ENCODE measurements at places on chromosomes 2 and 18.

DNA sequence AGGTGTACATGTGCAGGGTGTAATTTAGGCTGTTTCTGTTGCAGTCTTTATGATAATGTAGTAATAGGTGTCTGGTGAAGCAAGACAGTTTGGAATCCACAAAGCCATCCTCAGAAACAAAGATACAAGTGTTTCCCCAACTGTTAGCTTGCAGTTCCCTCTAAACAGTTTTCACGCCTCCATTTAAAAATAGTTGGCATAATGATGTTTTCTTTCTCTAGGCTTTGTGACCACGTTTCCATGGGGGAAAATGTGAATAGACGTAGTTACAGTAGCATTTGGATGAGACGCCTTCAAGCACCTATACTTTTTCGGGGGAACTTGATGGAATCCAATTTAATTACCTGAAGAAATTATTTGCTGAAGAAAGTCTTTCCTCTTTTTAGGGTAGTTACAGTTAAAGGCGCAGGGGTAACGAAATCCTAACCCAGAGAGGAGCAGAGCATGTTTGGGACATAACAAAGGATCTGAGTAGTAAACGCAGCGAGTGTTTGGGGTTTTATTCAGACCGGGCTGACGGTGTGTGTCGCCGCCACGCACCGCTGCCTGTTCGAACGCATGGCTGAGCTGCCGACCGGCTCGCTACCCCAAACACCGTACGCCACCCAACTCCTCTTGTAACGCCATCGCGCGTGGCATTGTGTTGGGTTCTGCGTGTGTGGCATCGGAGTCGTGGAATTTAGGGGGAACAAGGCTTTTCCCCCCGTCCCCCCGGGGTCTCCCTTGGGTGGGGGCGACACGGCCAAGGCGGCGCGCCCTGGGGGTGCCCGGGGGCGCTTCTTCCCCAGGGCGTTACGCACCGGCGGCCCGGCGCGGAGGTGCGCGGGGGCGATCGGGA is 681 bp upstream of the NRP2 start:
- no peak for DNase-seq

DNA sequence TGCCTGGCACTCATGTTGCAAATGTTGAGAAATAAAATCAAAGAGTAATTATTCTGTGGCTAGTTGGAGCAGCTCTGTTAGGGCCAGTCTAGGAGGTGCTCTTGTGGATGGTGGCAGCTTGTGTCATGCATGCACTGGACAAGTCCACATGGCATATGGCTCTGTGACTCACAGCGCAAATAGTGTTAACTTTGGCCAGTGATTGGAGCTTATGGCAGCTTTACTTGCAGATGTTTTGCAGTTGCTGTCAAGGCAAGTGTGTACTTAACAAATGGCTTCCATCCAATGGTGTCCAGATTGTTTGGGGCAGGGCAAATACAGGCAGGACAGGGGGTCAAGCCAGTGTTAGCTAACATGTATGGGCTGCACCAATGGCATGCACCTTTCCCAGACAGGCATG is 26.1 kb upstream of the TMX3 start:
- no peak for DNase-seq

GRCh38 chr18:77004555-77005380 is 127.8 kb downstream of the MBP start:
- DNase-seq: no peak

- DNase-seq: no peak
Measured at GRCh38 chr2:12514631-12515437, 201.9 kb upstream of the TRIB2 start.

DNA sequence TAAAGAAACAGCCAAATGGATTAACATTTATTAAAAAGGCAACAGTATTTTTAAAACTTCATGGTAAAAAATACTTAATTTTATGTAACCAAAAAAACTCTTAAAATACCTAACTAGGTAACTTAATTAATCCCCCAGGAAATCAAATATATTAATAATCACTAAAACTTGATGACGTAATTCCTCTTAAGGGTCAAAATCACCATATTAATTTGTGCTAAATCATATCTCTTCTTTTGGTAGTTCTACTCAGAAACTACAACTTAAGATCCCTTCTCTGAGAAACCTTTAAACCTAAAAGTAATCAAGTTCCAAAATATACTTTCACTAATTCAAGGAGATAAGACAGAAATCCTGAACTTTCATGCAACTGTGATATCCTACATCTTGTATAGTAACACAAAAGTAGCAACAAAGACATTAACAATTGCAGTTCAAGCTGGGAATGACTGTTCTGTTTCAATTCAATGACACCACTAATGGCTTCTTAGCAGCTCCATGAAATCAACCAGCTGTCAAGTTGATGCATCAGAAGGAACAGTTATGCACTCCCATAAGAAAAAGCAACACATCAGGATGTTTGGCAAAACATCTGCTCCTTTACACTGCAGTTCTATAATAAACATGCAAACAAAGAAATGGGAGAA is 4.0 kb downstream of the BAZ2B start:
- DNase-seq: no peak

- no peak for DNase-seq
Measured at GRCh38 chr2:138274421-138275291, 226.9 kb upstream of the SPOPL start.

DNA sequence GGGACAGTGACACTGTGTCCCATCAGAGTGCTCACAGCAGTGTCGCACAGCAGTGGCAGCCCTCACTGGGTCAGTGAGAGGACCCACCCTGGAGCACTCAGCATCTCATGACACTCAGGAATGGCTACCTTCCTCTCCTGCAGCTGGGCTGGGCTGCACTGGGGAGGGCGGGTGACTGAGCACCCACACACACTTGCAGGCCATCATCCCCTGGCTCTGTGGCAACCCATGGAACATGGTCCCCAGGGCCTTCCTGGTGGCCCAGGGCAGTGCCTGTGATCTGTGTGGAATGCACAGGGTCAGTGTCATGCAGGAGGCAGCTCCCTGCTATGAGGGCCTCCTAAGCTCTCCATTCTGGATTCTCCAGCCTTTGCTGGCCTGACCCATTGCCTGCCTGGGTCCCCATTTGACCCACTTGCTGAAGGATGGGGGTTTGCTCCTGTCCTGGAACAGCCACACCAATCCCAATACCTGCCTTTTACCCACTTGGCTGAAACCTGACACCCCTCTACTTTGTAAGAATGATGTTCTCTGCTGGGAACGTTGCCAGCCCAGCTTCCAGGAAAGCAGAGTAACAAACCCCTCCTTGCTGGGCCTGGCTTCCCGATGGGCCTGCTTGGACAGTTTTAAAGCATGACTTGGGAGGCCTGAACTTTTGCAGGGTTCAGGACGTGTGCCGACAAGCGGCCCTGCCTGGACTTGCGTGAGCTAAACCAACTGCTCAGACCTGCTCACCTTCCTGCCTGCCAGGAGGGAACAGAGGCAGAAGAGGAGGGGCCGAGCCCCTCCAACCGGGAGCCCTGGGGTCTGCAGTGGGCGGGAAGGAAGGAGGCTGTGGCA is 13.7 kb downstream of the HS6ST1 start:
- DNase-seq: no peak

DNA sequence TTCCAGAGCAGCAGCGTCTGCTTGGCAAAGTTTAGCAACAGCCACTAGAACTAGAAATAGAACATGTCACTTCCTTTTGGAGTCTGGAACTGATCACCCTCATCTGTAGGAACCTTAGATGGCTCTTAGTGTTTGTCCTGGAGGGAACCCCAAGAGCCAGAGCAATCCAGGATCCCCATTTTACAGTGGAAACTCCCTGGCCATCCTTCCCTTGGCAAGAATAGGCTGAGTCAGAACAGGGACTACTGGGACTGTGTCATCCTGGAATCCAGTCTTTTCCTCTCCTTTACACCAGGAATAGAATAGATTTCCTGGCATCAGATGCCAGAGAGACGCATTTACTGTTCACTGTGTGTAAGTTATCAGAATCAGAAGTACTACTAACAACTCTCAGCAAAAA is 33.2 kb upstream of the GRHL1 start:
- DNase-seq: no peak

DNA sequence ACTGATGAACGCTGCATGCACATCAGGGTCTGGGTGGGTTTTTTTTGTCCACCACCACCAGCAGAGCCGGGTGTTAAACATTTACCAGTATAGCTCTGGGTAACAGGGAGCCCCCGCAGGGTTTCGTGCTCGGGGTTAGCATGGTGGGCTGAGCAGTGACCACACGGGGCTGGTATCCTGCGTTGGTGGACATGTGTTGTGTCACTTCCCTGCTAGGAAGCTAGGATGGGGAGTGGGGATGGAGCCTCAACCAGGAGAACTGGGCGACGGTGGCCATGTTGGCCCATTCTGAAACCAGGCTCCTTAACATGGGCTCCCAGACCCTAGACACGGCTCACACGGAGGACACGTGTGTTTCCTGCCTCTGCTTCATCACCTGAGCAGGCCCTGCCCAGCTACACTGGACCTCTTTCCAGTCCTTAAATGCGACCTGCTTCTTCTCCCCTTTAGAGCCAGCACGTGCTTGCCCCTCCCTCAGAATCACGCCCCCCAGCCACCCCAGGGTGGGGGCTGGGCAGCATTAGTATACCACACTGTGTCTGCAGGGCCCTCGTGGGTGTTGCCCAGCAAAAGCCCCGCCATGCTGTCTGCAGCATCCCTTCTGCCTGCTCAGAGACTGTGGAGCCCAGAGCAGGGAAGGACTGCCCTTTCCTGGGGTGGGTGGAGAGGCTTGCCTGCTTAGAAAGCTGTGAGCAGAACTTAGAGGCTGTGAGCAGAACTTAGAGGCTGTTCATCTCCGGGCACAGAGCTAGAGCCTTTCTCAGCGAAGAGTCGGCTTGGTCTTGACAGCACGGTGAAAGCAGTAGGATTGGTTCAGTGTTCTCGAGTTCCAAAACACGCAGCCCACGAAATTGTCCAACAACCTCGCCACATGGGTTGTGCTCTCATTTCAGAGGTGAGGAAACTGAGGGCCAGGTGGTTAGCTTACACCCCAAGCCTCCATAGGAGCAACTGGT is 142.1 kb downstream of the KLHL29 start:
- no peak for DNase-seq

- DNase-seq: no peak
Measured at GRCh38 chr2:54680397-54681041, 42.9 kb upstream of the EML6 start.

All from activated naive CD4-positive, alpha-beta T cell (primary cell).